Activated T-cell treated with anti-CD3 and anti-CD28 coated beads for 1 hour (primary cell): ENCODE measurements at places on chromosomes 12 and 14.

GRCh38 chr12:27665704-27666103 is 30.5 kb upstream of the REP15 start:
- no peak for DNase-seq

DNA sequence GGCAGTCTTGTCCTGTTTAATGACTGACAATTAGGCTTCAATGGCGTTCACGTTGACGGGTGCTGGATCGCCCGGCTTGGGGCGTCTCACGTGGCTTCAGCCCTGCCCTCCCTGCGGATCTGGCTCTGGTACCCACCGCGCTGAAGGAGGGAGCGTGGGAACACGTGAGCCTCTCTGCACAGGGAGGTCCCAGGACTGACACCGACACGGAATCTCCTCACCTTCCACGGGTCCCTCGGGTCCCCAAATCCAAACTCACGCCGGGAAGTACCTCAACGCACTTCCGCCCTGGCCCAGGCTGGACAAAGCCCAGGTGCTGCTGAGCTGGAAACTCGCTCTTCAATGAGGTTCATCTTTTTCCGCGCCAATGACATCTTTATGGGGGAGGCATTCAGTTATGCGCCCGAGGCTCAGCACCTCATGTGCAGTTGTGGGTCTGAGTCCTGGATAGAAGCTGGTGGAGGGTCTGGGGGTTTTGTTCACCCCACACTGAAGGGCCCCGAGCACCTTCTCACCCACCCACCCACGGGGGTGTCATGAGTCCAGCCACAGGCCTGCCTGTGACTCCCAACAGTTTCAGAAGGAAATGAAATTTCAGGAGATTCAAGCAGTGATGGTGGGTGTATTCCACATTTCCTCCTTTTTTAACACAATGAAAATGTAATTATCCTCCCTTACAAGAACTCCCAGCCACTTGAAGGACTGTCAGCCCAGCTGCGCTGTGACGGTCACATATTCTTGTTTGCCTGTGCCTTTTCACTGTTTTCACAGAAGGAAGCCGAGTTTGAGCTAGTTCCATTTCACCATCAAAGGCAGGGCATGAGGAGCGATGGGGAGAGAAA is 251.7 kb upstream of the SFSWAP start:
- no peak for DNase-seq

DNA sequence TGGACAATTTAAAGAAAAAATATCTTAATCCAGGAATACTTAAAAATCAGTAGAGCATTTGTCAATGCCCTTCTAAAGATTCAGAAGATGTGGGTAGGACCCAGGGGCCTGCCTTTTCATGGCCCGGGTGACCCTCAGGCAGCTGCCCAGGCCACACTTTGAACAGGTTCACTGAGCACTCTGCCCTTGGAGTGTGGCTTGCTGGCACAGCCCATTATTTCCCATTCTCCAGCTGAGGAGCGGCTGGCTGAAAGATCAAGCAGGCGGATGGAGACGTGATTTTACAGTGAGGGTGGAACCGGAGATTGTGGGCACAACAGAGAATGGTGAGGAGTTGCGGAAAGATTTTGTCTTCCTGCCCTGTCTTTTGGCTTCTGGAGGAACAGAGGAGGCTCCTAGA is 7.1 kb upstream of the PRPH start:
- DNase-seq, result no peak

DNA sequence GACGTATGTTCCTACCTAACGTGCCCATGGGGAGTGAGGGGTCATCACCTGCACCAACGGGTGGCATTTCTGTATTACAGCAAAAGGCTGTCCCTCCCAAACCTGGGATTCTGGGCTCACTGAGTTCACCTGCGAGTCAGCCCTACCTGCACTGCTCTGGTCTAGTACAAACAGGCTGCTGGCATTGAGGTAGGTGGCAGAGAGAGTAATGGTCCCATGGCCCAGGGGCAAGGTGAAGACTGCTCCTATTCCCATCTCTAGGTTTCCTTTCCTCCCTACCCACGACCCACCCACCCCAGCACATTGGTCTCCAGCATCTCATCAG is 421 bp downstream of the SUOX start:
- no peak for DNase-seq

- no peak for DNase-seq
Observed at GRCh38 chr14:105478398-105479251, 4.0 kb downstream of the CRIP2 start.

GRCh38 chr12:47328831-47329545 is 249.2 kb upstream of the AMIGO2 start:
- no peak for DNase-seq

GRCh38 chr14:69012256-69012953 is 33.3 kb upstream of the ACTN1 start:
- DNase-seq, result no peak
